ENCODE measurements at places on chromosomes 16 and 17. TPM values are rescaled to one million over a fixed set of nuclear protein-coding genes. Genes with fewer than 3 reads are reported as not detected.

PRDM7 gene
- total RNA-seq = not detected

TBX2 gene
- 13.1 TPM for total RNA-seq

PPL gene
- 0.27 TPM for total RNA-seq

CASKIN1 gene
- total RNA-seq = 1.1 TPM

PYCARD gene
- total RNA-seq = not detected

PMP22 gene
- 90.2 TPM for total RNA-seq

ATAD5 gene
- total RNA-seq = 8.6 TPM

KRT33A gene
- total RNA-seq = not detected

SHBG gene
- total RNA-seq = not detected

PAFAH1B1 gene
- total RNA-seq = 109 TPM

ARMC5 gene
- total RNA-seq = 26.0 TPM

Data from A375 (cell line).